ENCODE measurements at places on chromosomes 5 and 9.

GRCh38 chr5:140214831-140215230 is 39.8 kb downstream of the CYSTM1 start:
- DNase-seq, result no peak

- DNase-seq, result no peak
Measured at GRCh38 chr5:38782180-38782835, 63.5 kb upstream of the OSMR start.

DNA sequence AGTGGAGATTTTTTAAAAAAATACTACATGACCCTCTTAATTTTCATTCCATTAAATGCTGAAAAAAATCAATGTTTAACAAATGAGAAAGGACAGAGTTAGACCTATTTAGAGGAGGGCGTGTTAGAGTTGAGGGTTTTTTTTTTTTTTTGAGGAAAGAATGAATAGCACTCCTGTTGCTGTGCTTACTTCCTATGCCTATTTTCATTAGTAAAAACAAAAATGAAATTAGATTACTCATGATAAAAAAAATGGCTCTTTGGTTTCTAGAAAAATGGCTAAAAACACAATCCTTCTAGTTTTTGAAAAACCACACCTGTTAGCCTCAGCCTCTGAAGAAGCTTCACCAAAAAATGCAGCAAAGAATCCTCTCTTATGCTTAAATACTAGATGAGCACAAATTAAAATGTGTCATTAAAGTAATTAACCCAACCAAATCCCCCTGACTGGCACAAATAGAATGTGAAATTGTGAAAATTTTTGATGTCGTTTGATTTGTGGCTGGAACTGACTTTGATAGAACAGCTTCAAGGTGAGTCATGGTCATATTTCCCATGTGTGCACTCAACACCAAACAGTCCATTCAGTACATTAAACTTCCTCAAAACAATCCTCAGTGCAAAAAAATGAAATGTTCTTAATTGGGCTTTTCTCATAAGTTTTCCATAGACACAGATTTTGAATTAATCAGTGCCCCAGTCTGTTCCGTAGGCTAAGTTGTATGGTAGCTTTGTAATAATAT is 98.0 kb downstream of the MACIR start:
- DNase-seq, result no peak

DNA sequence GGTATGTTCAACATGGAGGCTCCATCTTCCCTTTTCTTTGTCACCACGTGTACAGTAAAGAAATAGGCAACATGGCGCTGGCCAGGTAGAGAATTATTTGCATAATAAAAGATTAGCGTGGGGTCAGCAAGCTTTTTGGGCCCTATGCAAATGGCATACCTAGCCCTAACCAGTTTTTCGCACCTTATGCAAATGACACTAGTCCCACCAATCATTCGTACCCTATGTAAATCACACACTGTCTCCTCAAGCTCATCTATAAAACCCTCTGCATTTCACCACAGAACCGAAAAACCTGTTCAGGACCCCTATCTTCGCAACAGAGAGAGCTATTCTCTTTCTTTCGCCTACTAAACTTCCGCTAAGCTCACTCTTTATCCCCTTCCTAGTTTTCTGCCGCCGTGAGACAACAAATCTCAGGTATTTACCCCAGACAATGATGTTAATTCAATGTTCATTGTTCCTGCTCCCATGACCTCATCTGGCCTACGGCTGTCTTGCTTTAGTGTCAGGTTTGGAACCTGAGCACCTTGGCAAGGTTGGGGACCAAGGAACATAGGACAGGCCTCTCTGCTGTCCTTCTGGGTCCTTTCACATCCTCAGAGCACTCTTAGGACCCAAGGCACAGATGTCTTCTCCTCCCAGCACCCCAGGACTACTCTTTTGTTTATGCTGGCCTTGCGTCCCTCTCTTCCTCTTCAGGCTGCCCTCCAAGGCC is 180.7 kb upstream of the RAI14 start:
- DNase-seq, result peak; percentile 38

Measured in WTC11 (cell line).